ENCODE measurements at places on chromosomes 2 and 18. TPM values are rescaled to one million over a fixed set of nuclear protein-coding genes. Genes with fewer than 3 reads are reported as not detected.
A peak's percentile ranks its signal among the peaks of the same experiment; 100 is the strongest.

The FMNL2 gene
- total RNA-seq = 68.0 TPM

DNA sequence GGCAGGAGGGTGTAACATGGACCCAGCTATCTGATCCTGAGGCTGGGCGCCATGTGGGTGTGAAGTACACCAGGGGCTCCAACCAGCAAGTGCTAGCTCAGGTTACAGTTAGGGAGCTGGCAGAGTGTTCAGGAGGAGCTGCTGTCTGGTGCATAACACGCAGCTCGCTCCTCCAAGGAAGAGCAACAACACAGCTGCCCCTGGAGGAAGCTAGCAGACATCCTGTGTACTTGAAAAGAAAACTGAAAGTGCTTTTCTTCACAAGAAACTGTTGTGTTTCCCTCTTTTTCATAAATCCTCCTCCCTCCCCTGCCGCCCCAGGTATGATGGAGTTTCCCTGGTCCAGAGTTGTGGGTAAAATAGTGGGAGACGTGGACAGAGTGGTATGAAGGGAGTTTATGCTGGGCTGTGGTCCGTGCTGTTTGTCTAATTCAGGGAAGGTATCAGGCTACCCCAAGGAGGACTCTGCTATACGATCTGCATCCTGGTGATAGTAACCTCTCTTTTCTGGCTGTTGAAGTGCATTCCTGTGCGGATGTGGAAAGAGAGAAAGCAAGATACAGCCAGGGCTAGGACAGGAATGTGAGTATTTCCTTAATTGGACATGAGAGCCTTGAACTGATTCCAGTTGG, 6.1 kb upstream of the LBH start:
- no peak for DNase-seq

- DNase-seq = no peak
Measured at GRCh38 chr2:112674229-112674628, 28.5 kb downstream of the SLC20A1 start.

The PROM2 gene
- total RNA-seq = 3.4 TPM

DNA sequence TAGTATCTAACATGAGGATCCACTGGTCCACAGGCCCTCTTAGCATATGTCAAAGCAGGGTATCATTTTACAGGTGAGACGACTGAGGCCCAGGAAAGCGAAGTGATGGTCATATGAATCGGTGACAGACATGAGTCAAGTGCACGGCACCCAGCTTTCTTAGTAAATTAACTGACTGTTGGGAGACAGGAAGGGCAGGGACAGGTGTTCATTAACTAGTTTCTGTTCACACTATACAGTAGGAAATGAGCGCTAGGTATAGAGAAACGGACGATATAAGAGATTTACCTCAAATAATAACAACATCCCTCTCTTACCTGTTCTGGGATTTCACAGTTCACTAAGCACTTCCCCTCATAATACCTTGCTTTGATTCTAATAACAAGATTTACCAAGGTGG, 1.7 kb upstream of the SMARCAL1 start:
- no peak for DNase-seq

- DNase-seq = peak; percentile 89
Measured at GRCh38 chr2:207311316-207312005, 145.7 kb upstream of the KLF7 start.

The SCN2A gene
- total RNA-seq = 0.14 TPM

The MEP1B gene
- not detected for total RNA-seq

DNA sequence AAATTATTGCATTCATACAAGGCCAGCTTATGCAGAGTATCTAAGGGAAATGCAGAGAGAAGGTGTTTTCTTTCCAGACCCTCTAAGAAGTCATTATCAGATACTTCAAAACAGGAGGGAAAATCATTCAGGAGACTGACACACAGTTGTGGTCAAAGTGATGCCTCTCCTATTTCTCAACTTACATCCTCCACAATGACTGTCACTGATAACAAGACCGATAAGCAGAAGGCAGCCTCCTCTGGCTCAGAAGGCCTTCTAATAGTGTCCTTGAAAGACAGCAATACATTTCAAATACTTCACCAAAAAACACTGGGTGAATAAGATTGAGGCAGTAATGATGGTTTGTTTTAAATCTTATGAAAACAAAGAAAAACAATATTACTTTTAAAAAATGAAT, 199.7 kb downstream of the PIEZO2 start:
- no peak for DNase-seq

The PSMA8 gene
- not detected for total RNA-seq

The REG1B gene
- total RNA-seq = not detected

- DNase-seq = no peak
Measured at GRCh38 chr2:15595342-15595905, 3.8 kb downstream of the DDX1 start.

The TRIM43 gene
- not detected for total RNA-seq

DNA sequence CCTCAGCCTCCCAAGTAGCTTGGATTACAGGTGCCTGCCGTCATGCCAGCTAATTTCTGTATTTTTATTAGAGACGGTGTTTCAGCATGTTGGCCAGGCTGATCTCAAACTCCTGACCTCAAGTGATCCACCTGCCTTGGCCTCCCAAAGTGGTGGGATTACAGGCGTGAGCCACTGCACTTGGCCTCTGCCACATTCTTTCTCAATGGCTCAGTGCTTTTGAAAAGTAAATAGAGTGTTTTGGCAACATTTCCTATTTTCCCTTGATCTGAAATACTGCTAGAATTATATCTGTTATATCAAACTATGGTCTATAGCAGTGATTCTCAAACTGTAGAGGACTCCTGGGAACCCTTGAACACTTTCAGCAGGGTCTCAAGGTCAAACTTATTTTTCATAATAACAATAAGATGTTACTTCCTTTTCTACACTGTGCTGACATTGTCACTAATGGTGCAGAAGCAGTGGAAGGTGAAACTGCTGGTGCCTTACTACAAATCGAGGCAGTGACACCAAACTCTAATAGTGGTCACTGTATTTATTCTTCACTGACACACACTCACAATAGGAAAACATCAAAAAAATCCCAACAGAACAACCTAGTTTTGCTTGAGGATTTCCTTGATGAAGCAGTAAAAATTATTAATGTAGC, 10.6 kb downstream of the DAW1 start:
- DNase-seq = no peak

- peak; percentile 26 for DNase-seq
Measured at GRCh38 chr2:218186355-218186766, 19.6 kb upstream of the CXCR1 start.

The SKA1 gene
- total RNA-seq = 4.1 TPM

The CFAP53 gene
- 0.29 TPM for total RNA-seq

The CACNB4 gene
- 1.3 TPM for total RNA-seq

The HOXD9 gene
- total RNA-seq = 11.6 TPM

DNA sequence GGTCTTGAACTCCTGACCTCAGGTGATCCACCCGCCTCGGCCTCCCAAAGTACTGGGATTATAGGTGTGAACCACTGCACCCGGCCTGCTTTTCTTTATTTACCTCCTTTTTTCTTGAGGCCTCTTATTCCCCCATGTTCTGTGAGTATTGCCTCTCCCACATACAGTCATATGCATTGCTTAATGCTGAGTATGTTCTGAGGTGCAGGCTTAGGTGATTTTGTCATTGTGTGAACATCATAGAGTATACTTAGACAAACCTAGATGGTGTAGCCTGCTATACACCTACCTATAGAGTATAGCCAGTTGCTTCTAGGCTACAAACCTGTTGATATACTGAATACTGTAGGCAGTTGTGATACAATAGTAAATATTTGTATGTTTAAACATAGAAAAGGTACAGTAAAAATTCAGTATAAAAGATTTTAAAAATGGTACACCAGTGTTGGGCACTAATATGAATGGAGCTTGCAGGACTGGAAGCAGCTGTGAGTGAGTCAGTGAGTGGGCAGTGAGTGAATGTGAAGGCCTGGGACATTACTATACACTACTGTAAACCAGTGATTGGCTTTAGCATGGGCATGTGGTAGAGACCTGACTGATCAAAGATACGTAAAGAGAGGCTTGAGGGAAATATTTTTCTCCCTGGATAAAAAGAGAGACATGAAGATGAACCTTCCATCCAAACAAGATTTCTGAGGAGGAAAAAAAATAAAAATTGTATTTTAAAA, 17.6 kb downstream of the SLC39A10 start:
- DNase-seq = no peak

GRCh38 chr18:10455726-10456453, 1.5 kb downstream of the APCDD1 start:
- no peak for DNase-seq

DNA sequence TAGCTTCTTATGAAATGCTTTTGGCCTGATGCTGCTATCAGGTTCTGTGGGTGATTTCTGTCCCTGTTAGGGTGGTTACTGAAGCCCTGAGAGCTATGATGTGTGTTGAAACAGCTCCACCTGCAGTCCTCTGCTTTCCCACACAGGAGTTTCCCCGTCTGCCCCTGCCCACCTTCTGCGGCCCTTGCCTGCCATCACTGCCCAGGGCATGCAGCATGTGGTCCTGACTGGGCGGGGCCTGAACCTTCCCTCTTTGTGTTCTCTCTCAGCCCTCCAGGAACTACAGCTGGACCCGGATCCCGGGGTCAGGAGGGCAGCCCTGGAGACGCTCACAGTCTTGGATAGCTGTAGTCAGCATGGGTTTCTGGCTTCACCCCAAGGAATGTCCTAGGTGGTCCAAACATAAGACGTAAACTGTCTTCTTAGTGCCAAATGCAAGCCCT, 21.4 kb downstream of the HJURP start:
- peak; percentile 26 for DNase-seq

The C2orf66 gene
- not detected for total RNA-seq

GRCh38 chr18:7141287-7141686, 23.7 kb upstream of the LAMA1 start:
- no peak for DNase-seq

DNA sequence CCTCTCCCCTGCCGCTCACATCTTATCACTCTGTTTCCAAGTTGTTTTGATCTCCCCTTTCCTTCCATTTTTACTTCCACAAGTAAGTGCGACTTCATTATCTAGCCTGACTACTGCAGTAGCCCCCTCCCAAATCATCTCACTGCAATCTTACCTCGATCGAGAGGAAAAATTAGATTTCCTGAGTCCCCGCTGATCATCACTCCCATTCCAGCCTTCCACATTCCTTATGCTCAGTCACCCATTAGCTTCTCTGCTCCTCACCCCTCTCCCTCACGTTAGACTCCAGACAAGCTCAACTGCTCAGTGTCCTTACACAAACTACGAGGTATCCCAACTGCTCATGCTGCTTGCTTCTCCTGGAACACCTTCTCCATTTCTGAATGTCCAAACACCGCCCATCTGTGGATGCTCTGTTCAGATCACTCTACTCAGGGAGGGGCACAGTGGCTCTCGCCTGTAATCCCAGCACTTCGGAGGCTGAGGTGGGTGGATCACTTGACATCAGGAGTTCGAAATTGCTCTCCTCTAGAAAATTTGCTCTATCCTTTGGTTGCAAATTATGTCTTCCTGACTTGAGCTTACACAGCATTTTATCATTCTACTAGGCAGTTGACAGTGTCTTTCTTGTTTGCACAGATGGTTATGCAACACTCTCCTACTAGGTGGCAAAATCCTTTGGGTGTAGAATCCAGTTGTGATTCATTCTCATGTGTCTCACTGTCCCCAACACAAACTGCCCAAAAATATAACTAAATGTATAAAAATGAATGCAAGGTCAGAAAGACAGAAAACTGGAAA, 96.5 kb downstream of the INO80D start:
- peak; percentile 45 for DNase-seq

The IL36A gene
- total RNA-seq = not detected

DNA sequence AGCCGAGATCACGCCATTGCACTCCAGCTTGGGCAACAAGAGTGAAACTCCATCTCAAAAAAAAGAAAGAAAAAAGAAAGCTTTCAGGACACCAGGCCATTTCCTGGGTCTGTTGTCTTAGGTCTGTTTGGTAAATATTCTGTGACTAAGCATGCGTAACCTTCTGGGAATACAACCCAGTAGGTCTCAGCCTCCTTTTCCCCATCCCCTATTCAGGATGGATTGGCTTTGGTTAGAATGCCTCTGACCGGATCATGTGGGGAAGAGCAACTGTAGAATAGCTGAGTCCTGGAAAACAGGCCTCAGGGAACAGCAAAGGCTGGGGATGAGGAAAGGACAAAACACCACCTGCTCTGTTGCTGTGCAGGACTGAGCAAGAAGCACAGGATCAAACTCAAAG, 1.6 kb upstream of the PDCL3 start:
- no peak for DNase-seq

DNA sequence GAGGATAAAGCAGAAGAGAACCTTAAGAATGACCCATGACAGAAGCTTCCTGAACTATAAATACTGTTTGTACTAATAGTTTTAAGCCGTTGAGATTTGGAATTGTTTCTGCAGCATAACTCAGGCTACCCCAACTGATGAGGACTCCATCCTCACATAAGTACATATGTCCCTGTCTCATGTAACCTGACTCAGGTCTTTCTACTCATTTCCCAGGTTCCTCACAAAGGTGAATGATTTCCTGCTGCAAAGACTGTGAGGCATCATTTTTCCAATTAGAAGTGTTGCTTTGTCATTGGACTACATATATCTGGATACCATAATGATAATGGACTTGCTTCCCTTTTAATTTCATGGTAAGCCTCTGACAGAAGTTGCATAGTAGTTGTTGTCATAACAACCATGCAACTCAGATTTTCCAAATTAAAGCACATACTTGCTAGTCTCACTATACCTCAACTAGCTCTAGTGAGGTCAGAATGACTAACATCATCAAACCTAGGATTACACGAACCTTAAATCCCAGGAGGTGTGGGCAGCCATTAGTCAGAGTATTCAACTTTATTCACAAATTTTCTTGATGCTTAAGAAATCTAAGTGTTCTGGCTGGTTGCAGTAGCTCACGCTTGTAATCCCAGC, 38.0 kb upstream of the NEDD4L start:
- DNase-seq = no peak

DNA sequence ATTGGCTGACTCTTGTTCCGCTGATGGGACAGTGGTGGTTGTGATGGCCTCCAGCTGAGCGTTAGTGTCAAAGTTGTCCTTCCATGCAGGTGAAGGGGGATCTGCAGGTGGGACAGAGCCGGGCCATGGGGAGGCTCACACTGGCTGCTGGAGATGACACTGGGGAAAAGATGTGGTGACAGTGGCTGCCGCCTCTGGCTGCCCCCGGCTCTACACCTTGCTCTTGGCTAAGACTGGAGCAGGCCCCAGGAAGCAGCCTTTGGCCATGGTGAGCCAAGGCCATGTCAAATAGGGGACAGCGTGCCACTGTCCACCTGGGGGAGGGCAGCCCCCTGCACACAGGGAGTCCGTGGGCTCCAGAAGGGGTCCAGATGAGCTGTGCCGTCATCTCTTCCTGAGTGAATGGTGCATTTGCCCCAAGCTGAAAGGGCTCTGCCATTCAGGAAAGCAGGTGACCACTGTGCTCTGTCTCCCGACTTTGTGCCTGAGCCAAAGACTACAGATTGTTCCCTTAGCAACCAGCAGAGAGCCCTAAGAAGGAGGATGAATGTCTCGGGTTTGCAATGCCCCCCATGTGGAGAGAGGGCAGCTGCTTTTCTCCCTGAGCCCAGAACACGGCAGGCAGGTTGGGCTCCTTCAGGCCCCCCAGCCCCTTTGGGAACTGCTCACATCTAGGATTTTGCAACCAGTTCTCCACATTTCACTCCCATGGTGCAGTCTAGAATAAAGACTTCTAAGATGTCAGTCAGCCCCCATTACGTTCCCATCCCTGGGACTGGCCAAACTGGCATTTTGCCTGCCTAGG, 79.1 kb upstream of the BCL2L11 start:
- DNase-seq = no peak
